SK-N-DZ (cell line): ENCODE measurements at places on chromosomes 2 and 18.

GRCh38 chr2:6993229-6993640, 76.0 kb downstream of the RNF144A start:
- DNase-seq, result no peak

- no peak for DNase-seq
These were observed 94.8 kb upstream of the THOC1 start for GRCh38 chr18:362311-363290.

DNA sequence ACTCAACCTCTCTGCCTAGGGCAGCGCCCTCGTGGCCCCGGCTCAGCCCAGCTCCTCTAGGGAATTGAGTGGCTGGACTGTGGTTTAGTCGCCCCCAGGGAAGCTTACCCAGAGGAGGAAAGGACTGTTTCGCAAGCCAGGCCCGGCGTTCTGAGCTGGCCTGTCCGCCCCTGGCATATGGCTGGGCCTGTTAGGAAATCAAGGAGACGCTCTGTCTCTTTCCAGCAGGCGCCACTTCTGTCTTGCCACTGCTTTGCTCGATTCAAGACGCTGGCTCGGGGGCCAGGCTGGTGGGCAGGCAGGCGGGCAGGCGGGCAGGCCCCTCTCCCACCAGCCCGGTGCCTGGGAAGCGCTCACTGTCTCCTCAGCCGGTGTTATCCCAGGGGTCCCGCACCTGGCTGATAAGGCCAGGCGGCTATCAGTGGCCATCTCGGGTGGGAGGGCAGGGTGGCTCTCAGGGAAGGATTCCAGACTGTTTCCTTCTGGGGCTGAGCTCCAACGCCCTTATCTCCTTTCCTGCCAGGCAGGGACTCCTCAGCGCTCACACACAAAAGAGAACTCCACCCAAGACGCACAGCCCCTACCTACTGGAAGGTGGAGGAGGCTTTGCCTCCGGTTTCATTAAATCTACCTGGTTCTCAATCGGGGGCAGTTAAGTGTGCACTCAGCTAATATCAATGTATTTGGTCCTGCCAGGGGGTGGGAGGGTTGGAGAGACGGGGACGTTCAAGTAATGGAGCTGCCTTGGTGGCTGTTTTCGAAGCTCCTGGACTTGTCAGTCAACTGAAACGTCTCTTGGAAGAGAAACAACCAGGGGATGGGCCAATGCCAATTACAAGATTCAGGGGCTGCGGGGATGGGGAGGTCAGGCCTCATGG, 109.1 kb downstream of the SMAD7 start:
- DNase-seq, result peak; percentile 49

DNA sequence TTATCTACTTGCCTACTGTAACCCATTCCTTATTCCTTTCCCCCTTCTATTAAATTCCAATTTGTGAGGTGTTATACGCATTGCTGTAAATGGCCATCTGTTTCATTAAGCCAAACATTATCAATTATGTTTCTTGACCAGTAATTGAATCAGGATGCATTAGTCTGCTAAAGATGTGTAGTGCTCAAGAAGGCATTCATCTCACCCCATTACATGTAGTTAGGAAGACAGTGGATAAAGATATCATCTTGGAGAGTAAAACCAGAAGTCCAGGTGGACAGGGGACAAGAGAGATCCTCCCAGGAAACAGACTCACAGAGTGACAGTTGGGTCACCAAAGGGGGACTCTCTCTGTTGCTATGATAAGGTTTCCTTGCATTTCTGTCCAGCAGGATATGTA, 73.3 kb upstream of the FAM98A start:
- peak; percentile 99 for DNase-seq

GRCh38 chr2:235541016-235541415, 47.2 kb downstream of the AGAP1 start:
- DNase-seq, result no peak

DNA sequence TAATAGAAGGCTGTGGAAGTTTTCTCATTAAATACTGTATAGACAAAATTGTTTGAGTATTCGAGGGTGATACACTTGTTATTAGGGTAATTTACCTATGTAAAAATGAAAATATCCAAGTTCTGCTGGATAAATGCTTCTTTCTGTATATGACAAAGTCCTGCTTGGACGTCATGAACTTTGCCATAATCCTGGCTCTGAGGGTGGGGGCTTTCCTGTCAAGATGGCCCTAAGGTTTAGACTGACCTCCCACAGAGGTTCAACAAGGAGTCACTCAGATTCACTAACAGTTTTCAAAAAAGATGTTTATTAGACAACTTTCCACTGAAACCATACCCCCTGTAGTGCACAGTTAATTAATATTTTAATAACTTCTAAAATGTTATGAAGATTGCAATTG, 52.5 kb upstream of the NABP1 start:
- DNase-seq, result no peak

- no peak for DNase-seq
These were observed 2.7 kb downstream of the SCTR start for GRCh38 chr2:119521433-119522050.

DNA sequence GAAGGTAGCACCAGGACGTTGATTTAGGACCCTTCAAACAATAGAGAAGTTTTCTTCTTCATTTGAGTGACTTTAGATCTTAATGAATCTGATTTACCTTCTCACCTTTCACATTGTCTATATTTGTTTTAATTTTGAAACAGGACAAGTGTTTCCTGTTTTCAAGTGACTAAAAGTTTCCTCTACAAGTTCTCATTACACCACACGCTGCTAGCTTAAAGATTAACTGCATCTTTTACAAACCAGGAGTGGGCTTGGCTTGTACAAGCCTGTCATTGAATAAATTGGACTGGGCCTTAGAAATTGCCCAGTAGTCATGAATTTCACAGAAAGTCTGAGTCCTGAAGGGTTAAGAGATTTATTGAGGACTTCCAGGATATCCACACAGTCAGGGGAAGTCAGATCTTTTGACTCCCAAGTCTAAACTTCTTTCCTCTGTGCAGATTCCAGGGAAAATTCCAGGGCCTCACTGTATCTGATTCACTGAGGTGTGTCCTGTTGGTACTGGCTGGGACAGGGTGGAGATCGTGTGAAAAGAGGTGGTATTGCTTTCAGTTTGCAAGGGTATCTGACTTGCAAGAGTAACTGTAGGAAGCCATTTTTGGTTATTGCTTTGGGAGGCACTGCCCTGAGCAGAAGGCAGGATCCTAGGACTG, 3.4 kb downstream of the SGPP2 start:
- DNase-seq, result no peak

DNA sequence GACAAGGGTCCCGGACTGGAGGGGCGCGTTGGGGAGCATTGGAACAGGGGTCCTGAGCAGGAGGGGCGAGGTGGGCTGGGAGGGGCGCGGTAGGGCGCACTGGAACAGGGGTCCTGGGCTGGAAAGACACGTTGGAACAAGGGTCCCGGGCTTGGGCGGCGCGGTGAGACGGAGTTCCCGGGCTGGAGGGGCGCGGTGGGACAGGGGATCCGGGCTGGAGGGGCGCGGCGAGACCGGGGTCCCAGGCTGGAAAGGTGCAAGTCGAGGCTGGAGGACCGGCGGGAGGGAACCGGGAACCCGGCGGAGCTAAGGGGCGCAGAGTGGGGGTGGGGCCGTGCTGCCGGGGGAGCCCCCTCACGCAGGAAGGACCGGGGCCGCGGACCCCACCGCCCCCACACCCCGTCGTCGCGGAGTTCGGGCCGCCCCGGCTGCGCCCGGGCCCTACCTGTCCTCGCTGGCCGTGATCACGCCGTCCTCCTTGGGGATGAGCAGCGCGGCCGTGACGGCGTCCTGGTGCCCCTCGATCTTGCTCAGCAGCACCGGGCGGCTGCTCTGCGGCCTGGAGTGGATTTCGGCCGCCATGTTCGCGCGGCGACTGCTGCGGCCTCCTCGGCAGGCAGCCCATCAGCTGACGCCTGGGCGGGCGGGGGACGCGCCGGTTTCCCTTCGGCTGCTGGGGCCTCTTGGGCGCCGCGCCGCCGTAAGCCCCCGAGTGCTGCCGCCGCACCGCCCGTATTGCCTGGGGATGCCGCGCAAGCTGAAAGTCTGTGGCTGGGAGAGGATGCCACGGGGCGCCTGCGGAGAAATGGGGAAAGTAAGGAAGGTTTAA, at the start of gene WDFY1:
Gene WDFY1, minus strand, starts transcription at position 633 of the 829 bp plus-strand sequence. Its CDS starts 51 bp downstream, at position 582.
- DNase-seq, result peak; percentile 80

DNA sequence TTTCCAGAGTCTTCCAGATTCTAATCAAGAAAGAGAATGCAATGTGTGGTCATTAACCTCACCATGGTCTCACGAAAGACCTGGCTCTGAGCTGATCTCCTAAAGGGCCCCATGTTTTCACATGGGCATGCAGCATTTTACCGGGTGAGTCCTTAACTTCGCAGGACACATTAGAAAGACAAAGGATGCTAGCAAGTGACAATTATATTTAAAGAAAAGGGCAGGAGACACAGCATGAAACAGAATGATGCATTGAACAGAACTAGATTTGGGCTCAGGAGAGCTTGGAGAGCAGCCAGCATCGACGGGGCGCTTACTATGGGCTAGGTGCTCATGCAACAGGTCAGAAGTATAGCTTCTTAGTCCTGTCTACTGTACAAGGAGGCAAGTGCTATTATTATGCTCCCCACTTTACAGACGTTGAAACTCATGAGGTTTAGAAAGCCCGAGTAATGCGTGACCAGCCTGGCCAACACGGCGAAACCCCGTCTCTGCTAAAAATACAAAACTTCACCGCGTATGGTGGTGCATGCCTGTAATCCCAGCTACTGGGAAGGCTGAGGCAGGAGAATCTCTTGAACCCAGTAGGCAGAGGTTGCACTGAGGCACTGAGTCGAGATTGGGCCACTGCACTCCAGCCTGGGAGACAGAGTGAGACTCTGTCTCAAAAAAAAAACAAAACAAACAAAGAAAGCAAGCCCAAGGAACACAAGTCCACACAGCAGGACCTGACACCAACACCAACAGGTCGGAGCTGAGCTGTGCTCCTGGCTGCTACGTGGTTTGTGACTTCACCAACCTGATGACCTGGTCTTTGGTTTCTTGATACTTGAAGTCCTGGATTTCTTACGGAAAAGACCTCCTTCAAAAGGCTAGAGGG, 16.1 kb downstream of the MBP start:
- no peak for DNase-seq

GRCh38 chr2:9252002-9252357, 45.4 kb downstream of the ASAP2 start:
- no peak for DNase-seq

DNA sequence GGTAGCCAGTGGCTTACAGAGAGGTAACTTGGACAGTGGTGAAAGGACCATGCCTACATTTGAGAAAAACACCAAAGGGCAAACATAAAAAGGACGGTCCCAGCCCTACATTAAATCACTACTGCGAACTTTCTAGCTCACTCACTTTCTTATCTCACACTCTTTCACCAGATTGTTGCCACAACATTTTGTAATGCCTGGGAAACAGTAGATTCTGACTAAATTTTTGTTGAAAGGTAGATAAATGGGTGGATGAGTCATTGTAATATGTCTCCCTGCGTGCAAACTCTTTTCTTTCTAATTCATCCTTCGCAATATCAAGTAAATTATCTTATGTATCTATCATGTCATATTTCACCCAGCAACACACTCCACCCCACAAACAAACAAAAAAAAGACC, 192.2 kb downstream of the IRS1 start:
- DNase-seq, result no peak

DNA sequence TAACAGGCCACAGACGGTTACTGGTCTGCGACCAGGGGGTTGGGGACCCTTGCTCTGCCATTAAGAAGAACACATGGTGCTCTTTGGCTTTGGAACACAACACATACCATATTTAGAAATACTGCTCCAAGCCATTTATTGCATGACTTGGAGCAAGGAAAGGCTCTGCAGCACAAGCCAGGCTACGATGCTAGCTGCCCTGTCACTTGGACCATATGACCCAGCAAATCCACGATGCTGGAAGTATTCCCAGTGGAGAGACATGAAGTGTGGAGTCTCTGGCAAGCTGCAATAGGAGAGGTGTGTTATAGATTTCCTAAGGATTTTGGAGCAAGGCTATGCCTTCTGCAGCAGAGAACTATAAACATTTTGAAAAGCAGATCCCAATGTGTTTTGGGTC, 171.2 kb downstream of the HAUS1 start:
- no peak for DNase-seq

DNA sequence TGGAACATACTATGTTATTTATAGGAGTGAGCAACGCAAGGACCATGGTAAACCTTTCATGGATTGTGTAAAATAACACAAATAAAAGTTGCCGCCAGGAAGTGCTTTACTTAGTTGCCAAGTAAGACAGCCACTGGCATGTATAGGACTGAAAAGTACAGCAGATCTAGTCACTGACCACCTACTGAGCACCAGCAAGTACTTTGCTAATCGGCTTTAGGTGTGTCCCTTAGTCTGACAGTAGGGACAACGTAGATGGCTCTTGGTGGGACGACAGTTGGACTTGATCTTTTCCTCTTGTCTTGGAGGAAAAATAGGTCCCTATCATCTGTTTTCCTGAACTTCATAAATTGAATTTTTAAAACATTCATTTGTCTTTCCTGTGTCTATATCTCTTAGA, 13.6 kb upstream of the CXXC1 start:
- DNase-seq, result no peak

DNA sequence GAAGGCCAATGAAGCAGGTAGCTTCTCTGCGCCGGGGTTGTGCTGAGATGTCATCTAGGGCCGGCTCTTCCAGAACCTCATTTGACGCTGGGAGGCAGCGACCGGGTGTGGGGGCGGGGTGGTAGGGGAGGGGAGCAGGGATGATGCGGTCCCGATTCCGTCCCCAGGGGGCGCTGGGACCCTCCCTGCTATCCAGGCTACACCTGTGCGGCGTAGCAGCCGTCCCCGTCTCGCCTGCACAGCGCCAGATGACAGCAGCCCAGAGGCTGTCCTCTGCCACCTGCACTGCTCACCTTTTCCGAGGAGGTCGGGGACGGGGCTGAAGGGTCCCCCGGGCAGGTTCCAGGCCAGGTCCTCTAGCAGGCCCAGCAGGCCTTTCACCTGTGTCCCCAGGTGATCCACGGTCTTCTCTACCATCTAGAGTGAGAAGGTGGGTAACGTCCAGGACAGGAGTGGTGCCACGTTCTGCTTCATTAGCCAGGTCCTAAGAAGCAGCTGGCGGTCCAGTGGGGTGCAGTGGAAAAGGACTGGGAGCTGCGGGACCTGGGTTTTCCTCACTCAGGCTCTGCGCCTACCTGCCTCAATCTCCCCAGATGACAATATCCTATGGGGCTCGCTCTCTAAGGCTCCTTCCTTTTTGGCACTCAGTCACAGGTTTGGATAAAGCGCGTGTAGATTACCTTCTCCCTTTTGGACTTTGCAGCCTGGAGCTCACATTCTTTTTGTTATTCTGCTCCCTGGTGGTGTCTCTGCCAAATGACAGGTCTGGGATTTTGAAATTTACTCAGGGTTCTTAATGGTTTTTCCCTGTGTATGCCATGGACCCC, 56.0 kb upstream of the RAB6C start:
- peak; percentile 47 for DNase-seq

DNA sequence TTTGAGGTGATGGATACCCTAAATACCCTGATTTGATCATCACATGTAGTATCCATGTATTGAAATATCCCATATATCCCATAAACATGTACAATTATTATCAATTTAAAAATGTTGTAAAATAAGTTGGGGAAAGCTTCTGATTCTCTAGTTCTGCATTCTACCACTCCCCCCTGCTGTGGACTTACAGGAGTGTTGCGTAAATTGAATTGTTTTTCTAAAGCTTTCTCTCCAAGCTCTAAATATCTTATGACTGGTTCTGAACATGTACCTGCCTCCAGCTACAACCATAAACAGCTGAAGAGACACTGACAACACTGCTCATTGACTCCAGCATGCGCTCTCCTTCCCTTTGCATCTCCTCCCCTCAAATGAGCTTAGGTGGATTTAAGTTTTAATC, 145.2 kb downstream of the MGAT5 start:
- no peak for DNase-seq
